ENCODE measurements at places on chromosomes 3 and 15. TPM values are rescaled to one million over a fixed set of nuclear protein-coding genes. Genes with fewer than 3 reads are reported as not detected.

COL6A6 gene
- not detected for total RNA-seq

ONECUT1 gene
- not detected for total RNA-seq

OR5AC2 gene
- total RNA-seq: not detected

MAP2K5 gene
- 20.1 TPM for total RNA-seq

DNAJA4 gene
- total RNA-seq: 32.6 TPM

FOXL2 gene
- not detected for total RNA-seq

ALCAM gene
- total RNA-seq: 26.9 TPM

KLHL40 gene
- not detected for total RNA-seq

PAK6 gene
- 1.9 TPM for total RNA-seq

DNA sequence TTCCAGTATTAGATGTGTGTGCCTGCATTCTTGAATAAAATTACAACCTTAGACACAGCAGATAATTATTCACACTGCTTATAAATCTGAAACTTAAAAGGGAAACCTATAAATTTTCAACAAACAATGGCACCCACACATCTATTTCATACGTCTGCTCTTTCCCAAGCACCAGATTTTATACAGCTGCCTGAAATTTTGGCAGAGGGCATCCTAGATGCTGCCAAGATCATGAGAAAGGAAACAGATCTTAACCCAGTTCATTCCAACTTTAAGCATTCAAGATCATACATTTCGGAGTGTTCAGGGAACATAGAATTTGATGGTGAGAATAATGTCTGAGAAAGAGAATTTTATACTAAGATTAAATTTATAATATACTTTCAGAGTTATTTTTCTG is 53.1 kb downstream of the CLDN1 start:
- no peaks in the 10 kb centered on the region for H3K27me3 ChIP-seq
- DNase-seq: no peak
- no peaks in the 10 kb centered on the region for H3K36me3 ChIP-seq
- H3K27ac ChIP-seq: no peak overlapping the region

DNA sequence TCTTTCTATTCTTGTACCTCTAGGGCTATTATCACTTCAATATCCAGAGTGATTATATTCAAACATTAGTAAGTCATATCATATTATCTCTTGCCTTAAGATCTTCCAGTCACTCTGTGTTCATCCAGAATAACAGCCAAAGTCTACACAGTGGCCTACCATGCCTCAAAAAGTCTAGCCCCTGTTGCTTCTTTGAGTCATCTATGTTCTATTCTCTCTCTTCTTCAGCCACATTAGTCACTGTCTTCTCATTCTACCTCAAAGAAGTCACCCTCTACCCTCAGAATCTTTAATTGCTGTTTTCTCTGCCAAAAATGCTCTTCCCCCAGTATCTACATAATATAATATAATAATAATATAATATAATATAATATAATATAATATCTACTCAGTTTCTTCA is 356.0 kb downstream of the NLGN1 start:
- H3K27me3 ChIP-seq: no peaks in the 10 kb centered on the region
- no peaks in the 10 kb centered on the region for H3K36me3 ChIP-seq

DNA sequence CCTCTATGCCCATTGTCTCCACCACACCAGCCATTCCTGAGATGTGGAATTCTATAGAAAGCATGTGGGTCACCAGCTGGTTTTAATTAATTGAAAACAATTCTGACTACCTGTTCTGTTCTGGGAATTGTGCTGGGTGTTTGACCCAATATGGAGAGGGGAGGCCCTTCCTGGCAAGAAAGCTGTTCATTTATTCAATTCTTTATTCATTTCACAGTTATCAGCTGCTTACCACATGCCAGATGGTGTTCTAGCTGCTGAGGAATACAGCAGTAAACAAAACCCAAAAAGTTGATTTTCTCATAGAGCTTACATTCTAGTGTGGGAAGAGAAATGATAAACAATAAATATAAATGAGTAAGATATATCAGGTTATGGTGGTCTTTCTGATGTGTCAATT is 296.1 kb upstream of the RASGRP1 start:
- no peak overlapping the region for H3K4me3 ChIP-seq
- H3K27me3 ChIP-seq: no peaks in the 10 kb centered on the region
- no peaks in the 10 kb centered on the region for H3K4me1 ChIP-seq
- no peaks in the 10 kb centered on the region for H3K36me3 ChIP-seq

DNA sequence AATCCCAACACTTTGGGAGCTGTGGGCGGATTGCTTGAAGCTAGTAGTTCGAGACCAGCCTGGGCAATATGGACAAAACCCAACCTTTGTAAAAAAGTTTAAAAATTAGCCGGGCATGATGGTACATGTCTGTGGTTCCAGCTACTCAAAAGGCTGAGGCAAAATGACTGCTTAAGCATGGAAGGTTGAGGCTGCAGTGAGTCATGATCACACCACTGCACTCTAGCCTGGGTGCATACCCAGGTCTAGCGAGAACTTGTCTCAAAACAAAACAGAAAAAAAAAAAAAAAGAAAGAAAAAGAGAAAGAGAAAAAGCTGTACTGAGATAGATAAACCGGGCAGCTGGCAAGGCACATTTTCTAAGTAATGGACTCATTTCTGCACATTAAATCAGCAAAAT is 10.6 kb downstream of the ARPP19 start:
- peak; percentile 14 for DNase-seq
- no peaks in the 10 kb centered on the region for H3K27me3 ChIP-seq
- H3K27ac ChIP-seq: no peak overlapping the region
- peaks cover 12% of the 10 kb centered on the region for H3K36me3 ChIP-seq

- no peak for DNase-seq
Observed at GRCh38 chr15:47877836-47878235, 160.5 kb downstream of the SEMA6D start.

DNA sequence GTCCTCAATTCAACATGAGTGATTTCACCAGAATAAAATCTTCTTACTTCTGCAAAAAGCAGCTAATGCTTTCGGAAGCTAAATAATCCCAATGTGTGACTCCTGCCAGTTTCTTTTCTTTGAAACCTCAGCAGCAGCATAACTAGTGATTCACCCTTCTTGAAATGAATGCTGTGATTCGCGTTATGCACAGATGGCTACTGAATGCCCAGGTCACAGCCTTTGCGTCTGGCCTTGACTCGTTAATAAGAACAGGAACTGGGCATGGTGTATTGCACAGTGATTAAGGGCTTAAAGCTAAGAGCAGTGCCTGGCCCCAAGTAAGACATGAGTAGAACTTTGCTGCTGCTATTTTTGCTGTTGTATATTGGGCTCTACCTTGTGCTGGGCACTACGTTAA is 19.0 kb downstream of the CGNL1 start:
- no peak overlapping the region for H3K27ac ChIP-seq
- no peak for DNase-seq
- H3K27me3 ChIP-seq: no peaks in the 10 kb centered on the region
- no peak overlapping the region for H3K4me3 ChIP-seq

DNA sequence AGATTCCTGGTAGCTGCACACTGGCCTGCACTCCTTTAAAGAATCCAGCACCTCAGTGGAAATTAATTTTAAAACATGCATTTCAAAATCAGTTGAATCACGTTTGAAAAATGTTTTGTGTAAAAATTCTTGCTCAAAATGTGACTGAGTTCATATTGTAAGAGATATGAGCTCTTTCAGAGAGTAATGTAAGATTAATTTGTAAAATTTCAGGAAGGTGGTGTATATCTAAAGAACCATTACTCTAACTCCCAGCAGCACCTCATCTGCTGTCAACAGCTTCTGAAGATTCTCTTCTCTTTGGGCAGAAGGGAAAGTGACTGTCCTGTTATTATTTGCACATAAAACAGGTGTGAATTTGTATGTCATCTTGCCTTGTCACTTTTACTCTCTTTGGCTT is 97.5 kb upstream of the PLXNA1 start:
- no peak overlapping the region for H3K27ac ChIP-seq
- no peaks in the 10 kb centered on the region for H3K27me3 ChIP-seq
- DNase-seq: no peak
- H3K4me3 ChIP-seq: no peak overlapping the region

- H3K27me3 ChIP-seq: no peaks in the 10 kb centered on the region
- no peaks in the 10 kb centered on the region for H3K36me3 ChIP-seq
- H3K27ac ChIP-seq: no peak overlapping the region
- DNase-seq: no peak
- no peak overlapping the region for H3K4me3 ChIP-seq
- H3K4me1 ChIP-seq: no peaks in the 10 kb centered on the region
Observed at GRCh38 chr3:178735032-178735674, 198.9 kb downstream of the KCNMB2 start.

DNA sequence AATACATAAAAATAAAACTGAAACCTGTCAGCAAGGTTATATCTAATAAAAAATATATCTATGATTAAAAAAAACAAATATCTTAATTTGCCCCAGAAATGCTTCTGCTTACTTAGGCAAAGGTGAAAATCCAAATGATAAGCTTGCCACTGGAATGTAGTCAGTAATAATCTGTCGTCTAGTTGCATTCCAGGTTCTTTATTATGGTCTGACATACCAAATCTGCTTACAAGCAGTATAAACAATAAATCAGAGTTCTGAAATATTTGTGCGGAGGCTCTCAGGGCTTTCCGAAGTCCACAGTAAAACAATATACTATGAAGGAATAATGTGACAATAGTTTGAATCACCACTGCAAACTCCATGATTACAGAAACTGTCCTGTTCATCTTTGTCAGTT is 1133.5 kb downstream of the ROBO1 start:
- H3K4me3 ChIP-seq: no peak overlapping the region
- H3K27ac ChIP-seq: no peak overlapping the region
- no peak for DNase-seq
- H3K27me3 ChIP-seq: no peaks in the 10 kb centered on the region

GRCh38 chr15:29889542-29890329 is 67.5 kb upstream of the TJP1 start:
- no peak overlapping the region for H3K4me3 ChIP-seq
- no peak for DNase-seq
- no peaks in the 10 kb centered on the region for H3K27me3 ChIP-seq
- H3K27ac ChIP-seq: no peak overlapping the region

DNA sequence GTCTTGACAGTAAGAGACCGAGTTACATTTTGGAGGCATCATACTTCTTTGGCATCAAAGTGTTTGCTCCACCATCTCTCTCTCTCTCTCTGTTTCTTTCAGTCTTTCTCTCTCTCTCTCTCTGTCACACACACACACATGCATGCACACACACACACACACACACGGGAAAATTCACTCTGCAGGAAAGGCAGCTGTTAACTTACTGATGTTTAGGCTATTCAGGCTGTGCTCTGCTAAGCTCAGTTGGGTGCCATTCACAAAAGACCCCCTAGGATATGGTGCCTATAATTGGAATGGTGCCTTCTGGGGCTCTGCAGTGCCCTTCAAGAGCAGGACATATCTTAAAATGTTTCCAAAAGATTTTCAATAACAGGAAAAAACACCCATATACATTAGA is 78.2 kb downstream of the KCNH8 start:
- H3K27me3 ChIP-seq: no peaks in the 10 kb centered on the region
- no peak for DNase-seq
- H3K4me1 ChIP-seq: no peaks in the 10 kb centered on the region
- no peaks in the 10 kb centered on the region for H3K36me3 ChIP-seq
- H3K4me3 ChIP-seq: no peak overlapping the region
- no peak overlapping the region for H3K27ac ChIP-seq
